ENCODE measurements at places on chromosomes 7 and 10.

DNA sequence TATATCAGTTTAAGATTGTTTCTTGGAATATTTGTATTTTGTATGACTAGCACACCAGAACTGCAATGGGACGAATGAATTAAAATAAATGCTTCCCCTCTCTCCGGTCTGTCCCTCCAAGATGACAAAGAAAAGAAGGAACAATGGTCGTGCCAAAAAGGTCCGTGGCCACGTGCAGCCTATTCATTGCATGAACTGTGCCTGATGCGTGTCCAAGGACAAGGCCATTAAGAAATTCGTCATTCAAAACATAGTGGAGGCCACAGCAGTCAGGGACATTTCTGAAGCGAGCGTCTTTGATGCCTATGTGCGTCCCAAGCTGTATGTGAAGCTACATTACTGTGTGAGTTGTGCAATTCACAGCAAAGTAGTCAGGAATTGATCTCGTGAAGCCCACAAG, 17.2 kb upstream of the PAPSS2 start:
- DNase-seq: no peak

- no peak for DNase-seq
Measured at GRCh38 chr10:129028451-129028850, 438.6 kb upstream of the MGMT start.

DNA sequence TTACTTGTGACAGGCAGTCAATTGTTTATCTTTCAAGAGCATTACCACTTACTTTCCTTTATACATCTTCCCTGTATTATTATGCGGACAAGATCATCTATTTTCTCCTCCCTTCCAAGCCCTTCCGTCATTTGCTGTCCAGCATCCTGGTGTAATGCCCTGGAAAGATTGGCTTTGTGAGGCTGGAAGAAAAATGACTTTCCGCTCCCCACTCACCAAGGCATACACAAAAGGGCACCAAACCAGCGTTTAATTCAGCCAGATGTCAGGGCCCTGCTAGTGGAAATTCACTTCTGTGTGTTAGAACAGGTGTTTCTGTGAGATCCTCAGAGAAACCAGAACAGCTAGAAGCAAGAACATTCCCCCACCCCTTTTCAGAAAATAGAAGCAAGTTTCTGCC, 128.1 kb upstream of the NANOS1 start:
- no peak for DNase-seq

GRCh38 chr7:117587931-117588330, 108.1 kb downstream of the CFTR start:
- DNase-seq: no peak

- DNase-seq: no peak
Measured at GRCh38 chr10:76255241-76255640, 823.8 kb downstream of the LRMDA start.

DNA sequence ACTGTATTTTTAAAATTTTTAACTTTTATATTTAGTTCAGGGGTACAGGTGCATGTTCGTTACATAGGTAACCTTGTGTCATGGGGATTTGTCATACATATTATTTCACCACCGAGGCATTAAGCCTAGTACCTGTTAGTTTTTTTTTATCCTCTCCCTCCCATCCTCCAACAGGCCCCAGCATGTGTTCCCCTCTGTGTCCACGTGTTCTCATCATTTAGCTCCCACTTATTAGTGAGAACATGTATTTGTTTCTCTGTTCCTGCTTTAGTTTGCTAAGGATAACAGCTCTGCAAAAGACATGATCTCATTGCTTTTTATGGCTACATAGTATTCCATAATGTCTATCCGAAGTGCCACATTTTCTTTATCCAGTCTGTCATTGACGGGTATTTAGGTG, 22.4 kb upstream of the ITGA8 start:
- no peak for DNase-seq

- DNase-seq: no peak
Measured at GRCh38 chr10:123148414-123149161, 652 bp downstream of the HMX2 start.

GRCh38 chr7:155457544-155458110, 302 bp upstream of the EN2 start:
- no peak for DNase-seq

DNA sequence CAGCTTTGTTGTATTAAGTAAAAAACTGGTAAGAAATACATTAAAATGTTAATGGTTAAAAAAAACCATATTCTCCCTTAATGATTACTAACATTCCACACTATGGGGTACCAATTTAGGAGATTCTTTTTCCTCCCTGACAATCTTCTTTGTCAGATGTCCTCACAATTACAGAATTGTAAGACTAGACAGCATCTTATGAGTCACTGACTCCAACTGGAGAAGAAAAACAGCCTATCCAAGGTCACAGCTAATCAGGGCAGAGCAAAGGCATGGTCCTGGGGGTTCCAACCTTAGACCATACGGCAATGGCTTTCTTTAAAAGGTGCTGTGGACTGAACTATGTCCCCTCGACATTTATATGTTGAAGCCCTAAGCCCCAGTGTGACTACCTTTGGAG, 127.6 kb downstream of the DLG5 start:
- DNase-seq: no peak
